ENCODE measurements at places on chromosomes 6 and 20.

GRCh38 chr20:23254505-23254904, 96.1 kb upstream of the NXT1 start:
- DNase-seq: no peak

DNA sequence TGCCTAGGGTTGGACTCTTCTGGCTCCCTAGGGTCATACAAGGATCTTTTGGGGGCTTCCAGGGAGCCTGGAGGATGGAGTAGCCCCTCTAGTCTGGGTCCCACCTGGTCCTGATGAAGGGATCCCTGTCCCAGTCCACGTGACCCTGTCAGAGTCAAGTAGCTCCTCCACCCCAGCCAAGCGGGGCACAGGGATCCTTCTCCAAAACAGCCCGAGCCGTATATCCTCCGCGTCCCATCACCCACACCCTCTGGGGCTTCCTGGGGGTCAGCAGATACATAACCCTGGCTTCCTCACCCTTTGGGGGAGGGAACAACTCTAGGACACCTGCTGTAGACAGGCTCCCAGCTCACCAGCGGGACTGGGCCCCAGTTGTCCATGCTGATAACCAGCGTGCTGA, 28.0 kb downstream of the BPIFB1 start:
- DNase-seq: no peak

- no peak for DNase-seq
These were observed 26.4 kb downstream of the PSMG4 start for GRCh38 chr6:3285049-3285639.

GRCh38 chr6:86148586-86148985, 505.9 kb upstream of the SYNCRIP start:
- no peak for DNase-seq

- no peak for DNase-seq
These were observed 25.8 kb upstream of the CEP85L start for GRCh38 chr6:118677193-118677592.

DNA sequence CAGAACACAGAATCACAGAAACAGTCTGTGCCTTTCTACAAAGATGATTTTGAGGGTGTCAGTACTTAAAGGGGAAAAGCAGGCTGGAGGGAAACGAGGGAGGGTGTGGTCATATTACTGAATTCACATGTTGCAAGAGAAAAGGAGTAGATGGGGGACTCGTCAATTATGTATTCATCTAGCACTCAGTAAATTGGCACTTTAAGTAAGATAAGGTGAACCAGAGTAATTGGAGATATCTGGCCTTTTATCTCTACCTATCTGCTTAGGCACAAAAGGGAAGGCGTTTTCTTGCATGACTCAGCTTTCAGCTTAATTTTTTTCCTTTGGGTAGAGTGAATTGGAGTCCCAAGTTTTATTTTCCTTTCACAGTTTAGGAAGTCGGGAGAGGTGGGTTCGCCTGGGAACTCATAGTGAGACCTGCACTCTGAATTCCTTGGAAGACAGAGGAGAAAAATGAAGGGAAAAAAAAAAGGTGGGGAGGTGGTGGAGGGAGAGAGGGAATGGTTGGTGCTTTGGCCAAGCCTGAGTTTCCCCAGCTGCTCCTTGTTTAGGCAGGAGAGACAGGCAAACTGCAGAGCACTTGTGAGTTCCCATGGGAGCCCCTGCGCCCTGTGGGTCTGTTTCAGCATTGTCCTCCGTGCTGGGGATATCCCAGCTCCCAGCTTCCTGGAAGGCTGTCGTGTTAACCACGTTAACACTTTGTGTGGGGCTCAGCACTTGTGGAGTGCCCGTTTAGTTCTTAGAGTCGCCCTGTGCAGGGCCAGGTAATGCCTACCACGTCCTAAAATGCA, 19.7 kb upstream of the GTSF1L start:
- no peak for DNase-seq

DNA sequence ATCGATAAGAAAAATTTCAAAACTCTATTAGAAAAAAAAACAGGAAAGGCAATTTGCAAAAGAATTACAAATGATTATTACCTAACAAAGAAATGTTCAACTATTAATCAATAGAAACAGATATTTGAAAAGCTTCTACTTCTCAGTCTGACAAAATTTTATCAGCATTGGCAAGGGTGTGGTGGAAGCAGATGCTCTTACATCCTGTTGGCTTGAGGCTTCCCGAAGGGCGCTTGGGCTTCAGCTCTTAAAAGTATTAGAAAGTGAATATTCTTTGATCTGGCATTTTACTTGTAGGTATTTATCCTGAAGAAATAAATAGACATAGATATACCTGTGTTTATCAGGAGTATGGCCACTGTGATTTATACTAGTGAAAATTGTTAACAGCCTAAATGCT, 38.7 kb downstream of the SLC35D3 start:
- no peak for DNase-seq

DNA sequence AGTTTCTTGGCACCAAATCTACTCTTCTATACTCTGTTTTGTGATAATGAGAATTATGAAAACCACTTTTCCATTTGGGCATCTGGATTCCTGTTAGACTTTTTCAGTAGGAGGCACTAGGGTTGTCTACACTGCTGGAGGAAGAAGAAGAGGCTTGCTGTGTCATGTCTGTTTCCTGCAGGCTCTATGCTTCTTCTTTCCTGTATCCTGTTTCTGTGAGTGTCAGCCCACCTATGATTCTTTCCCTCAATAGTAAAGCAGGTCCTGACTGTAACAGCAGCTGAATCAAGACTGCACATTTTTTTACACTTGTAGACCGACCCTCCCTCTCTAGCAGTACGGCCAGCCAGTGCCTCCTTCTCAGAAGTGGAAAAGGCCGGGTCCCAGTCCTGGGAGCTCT, 603.9 kb downstream of the HDGFL1 start:
- DNase-seq: no peak

- no peak for DNase-seq
These were observed 44.3 kb downstream of the CNKSR3 start for GRCh38 chr6:154466139-154466538.

GRCh38 chr6:38997128-38997761, 51.3 kb upstream of the GLP1R start:
- DNase-seq: no peak

- no peak for DNase-seq
These were observed 23.1 kb upstream of the MICB start for GRCh38 chr6:31474871-31475286.
